ENCODE measurements at places on chromosomes 5 and 9.

GRCh38 chr9:95077053-95077765, 240.3 kb downstream of the FANCC start:
- DNase-seq, result no peak

GRCh38 chr9:82890865-82891264, 172.1 kb downstream of the RASEF start:
- no peak for DNase-seq

GRCh38 chr5:77851176-77852067, 75.3 kb upstream of the TBCA start:
- no peak for DNase-seq

GRCh38 chr5:143008809-143009521, 238.8 kb downstream of the ARHGAP26 start:
- no peak for DNase-seq

GRCh38 chr5:77073667-77074066, 13.4 kb downstream of the ZBED3 start:
- DNase-seq, result no peak

DNA sequence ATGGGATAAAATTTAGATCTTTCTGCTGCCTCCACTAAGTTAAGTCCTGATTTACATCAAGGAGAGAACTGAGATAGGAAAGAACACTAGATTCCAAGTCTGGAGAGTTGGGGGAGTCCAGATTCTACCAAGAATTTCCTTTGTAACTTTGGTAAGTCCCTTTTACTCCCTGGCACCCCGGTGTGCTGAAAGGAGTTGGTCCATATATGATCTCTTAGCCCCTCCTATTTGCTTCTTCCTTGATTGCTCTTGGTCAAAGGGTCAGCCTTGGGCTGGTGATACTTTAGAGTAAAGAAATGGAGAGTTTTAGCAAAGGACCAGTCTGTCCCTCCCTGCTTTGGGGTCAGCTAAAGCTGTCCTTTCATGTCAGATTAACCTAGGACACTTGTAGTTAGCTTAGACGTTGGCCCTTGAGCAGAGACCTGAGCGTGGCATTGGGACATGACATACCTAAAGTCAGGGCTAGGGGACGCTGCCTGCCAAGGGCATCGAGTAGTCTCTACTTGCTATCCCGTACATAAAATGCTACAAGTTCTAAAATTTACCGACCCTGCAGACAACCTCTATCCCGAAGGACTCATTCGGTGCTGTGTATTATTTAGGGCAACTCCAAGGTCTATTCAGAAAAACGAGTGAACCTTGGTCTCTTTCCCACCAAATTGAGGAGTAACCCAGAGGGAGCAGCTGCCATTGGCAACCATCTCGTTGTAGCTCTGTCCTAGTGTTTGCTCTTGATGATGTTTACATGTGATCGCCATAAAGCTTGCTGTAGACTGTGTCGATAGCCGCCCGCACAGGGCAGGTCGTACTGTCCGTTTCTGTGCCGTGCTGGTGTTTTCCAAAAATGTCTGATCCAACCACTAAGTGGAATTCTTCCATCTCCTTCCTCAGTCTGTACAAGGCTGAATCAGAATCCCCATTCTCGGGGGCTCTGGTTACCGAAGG, 94.4 kb downstream of the PDE6A start:
- DNase-seq, result no peak

GRCh38 chr9:114837923-114838322, 32.1 kb upstream of the TNFSF15 start:
- DNase-seq, result no peak

- no peak for DNase-seq
Measured at GRCh38 chr5:100779669-100780375, 123.3 kb downstream of the ST8SIA4 start.

DNA sequence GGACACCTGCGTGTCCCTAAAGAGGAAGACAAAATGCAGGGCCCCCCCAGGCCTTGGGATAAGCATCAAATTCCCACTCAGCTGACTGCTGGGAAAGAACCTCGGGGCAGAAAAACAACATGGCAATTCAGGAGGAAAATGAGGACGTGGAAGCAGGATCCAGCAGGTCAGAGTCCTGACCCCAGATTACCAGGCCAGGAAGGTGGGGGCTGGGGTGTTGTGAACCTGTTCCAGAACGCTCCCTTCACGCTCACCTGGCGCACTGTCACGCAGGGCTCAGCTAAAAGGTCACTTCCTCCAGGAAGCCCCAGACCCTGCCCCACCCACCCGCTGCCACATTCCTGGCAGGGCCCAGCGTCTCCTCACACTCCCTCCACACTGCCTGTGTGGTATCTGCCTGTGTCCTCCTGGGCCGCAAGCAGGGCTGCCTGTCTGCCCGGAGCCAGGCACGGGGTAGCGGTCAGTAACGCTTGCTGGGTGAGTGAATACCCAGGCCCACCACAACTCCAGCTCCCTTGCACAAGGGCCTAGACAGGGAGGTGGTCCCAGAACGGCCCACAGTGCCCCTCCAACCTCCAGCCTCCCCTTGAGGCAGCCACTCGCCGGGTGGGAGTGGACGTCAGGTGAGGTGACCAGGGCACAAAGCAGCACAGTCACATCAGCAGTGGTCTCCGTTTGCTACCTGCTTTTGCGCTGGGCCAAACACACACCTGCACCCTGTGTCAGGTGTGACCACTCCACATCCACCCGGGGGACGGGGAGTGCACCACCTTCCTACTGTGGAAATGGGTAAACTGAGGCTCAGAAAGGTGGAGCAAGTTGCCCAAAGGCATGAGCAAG, 18.1 kb downstream of the VAV2 start:
- DNase-seq, result no peak

DNA sequence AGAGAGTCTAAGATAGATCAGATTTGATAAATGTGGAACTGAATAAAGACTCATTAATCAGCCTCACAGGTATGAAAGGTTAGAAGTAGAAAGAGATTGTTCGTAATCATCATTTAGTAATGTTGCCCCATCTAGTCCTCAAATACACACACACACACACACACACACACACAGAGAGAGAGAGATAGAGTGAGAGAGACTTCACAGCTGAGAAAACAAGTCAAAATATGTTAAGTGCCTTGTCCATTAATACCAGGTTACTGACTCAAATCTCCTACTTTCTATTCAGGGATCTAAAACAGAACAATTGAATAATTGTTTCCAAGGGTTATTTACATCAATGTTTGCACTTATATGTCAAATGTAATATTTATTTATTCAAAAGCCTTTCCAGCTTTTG, 284.6 kb downstream of the MRPS30 start:
- DNase-seq, result no peak

DNA sequence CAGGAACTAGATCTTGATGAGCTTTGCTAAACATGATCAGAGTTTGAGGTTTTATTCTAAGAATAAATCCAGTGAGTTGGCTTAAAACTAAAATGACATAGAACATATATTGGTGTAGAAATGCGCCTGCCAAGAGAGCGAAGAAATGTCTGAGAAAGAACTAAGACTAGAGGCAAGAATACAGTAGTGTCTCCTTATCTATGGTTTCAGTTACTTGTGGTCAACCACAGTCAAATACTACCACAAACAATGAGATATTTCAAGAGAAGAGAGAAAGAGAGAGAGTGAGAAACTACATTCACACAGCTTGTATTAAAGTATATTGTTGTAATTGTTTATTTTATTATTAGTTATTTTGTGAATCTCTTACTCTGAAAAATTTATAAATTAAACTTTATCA, 254.4 kb upstream of the CDH10 start:
- no peak for DNase-seq

- no peak for DNase-seq
Measured at GRCh38 chr5:157546456-157547100, 29.0 kb downstream of the ADAM19 start.

DNA sequence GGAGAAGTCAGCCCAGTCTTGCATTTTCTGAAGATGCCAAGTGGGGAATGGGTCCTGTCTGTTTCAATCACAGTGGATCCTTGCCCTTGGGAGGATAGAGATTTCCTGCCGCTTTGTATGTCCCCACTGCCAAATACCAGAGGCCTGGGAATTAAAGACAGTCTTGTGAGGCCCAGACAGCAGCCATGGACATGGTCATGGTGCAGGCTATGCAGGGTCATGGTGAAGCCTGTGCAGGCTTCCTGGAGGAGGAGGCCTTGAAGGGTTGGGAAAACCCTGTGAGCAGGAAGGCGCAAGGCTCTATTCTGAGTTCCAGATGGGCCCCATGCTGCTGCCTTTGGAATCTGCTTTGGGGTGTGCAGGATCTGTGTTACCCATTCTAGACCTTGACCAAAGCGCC, 57.3 kb upstream of the PITX1 start:
- no peak for DNase-seq

DNA sequence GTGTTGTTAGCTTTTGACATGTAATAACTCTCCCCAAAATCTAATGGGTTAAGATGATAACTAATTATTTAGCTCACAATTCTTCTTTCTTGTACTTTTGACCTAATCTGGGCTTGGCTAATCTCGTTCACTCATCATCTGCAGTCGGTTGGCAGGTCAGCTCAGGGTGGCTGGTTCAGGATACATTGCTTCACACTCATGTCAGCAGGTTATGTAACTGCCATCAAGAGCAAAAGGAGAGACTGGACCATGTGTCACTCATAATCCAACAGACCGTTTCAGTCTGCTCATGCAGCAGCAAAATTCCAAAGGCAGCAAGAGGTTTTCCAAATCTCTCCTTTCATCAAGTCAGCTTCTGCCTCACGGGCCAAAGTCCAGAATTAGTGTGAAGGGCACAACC, 998.4 kb upstream of the CTNND2 start:
- no peak for DNase-seq

DNA sequence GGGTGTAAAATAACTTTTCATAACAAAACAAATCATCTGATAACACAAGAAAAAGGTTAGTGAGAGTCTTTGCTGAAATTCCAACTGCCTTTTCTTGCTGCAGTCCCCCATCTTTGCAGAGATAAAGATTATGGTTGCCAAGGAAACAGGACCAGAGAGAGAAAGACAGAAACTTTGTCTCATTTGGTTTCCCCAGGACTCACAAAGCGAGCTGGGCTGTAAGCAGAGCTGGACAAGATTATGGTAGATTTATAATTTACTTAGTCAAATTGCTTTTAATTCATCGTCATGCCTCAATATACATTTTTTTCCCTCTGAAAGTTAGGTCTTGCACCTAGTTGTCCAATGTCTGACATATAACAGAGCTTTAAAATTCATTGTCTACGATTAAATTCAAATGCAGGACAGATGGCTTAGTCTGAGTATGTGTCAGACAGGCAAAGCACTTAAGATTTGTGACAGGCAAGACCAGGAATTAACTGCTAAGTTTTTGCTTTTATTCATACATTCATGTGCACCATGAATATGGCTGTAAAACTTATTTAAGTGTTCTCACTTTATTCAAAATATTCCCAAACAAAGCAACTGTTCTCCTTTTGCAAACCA, 17.4 kb downstream of the ENC1 start:
- no peak for DNase-seq

- no peak for DNase-seq
Measured at GRCh38 chr5:142660196-142660595, 25.7 kb downstream of the FGF1 start.

GRCh38 chr5:160339406-160340130, 27.2 kb upstream of the CCNJL start:
- DNase-seq, result no peak

DNA sequence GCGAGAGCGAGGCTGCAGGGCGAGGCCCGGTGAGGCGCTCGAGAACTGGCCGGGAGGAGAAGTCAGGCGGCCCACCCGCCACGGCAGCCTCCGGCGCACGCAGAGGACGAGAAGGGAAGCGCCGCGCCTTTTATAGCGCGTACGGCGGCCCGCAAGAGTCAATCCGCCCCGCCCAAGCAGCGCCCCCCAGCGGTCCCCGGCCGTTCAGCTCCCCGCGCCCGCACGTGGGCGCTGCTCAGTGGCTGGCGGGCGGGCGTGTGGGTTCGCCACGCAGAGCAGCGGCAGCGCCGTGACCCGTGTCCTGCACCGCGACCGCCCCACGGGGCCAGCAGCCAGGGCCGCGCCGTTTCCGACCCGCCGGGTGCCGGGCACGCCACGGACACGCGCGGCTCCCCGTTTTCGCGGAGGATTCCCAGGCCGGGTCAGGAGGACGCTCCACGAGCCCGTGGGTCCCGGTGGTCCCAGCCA, 14.6 kb downstream of the LCN10 start:
- peak; percentile 94 for DNase-seq

GRCh38 chr5:78765116-78765515, 116.5 kb upstream of the LHFPL2 start:
- no peak for DNase-seq

GRCh38 chr5:66213533-66213932, 69.4 kb downstream of the SREK1 start:
- DNase-seq, result no peak

DNA sequence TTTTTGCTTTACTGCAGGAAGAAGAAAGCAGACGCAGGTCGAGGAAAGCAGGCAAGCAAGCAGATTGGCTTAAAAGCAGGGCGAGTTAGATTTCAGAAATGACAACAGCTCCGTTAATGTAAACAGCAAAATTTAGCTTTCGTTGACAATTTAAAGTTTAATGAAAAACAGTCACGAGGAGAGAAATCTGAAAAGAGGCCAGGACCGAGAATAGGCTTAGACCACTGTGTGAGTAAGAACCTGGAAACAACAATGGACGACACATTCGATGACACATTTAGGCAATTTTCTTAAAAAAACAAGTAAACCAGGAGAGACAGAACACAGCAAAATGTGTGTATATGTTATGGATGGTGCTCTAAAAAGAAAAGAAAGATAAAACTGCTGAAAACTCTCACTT, 155.3 kb downstream of the ISOC1 start:
- DNase-seq, result no peak

DNA sequence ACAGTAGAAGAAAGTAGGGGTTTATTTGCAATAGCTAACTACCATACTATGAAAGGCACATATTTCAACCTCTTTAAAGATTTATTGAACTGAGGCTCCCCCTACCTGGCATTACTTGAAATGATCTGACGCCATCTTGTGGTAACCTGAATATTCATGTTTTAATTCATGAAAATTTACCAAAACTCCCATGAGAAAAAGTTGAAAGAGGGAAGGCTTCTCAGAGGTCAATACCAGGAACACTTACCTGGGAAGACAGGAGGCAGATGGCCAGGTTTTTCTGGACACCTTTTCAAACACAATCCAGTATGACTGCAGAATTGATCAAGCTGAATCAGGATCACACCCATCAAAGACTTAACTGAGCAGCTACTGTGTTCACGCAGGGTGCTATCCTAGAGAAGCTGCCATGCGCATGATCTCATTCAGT, 9.4 kb downstream of the PRELID2 start:
- no peak for DNase-seq

DNA sequence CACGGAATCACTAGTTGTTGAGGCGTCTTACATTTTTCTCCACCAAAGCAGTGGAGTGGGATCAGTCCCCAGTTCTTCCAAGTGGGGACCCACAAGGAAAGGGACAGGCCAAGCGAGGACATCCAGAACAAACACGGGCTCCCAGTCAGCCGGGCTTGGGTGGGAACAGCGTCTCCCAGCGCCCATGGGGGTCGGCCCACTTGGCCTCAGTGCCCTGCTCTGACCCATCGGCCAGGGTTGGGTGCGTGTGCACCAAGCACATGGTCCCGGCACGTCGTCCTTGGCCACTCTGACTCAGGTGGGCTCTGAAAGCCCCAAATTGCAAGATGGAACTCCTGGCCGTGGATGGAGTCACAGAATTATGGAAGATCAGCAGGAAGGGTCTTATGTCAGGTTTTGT, 37.9 kb downstream of the DBH start:
- no peak for DNase-seq
